ENCODE measurements at places on chromosomes 7 and 10.

DNA sequence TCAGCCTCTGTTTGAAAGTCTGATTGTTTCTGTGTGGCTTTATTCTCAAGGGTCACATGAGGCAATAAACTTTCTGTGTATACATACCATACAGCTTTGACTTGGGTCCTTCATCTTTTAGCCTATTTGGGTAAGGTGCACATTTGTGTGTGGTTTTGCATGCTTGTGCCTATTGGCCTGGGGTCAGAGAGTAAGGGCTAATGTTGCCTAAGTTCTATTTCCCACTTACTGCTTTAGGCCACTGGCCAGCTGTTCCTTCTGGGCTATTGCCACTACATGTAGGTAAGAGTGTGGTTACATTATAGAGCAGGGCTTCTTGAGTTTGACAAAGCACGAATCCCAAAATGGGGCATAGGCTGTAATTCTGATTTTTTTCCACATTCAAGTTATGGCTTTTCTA lies 21.8 kb downstream of the BBIP1 start:
- no peak for DNase-seq

DNA sequence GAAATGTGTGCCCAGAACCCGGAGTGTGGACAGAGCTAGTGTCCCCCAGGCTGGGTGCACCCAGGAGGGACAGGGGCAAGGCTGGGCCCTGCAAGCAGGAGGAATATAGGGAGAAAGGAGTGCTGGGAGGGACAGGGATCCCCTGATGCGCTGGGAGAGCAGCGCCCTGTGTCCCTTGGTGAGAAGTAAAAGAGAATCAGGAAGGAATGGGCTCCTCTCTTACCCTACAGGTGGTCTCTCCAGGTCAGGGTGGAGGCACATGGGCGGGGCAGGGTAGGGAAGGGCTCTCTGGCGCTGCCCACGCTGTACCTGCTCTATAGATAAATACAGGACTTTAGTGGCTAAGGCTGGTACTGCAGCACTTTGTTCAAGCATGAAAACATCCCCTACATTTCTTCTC lies 753.8 kb downstream of the GRID1 start:
- DNase-seq = no peak

DNA sequence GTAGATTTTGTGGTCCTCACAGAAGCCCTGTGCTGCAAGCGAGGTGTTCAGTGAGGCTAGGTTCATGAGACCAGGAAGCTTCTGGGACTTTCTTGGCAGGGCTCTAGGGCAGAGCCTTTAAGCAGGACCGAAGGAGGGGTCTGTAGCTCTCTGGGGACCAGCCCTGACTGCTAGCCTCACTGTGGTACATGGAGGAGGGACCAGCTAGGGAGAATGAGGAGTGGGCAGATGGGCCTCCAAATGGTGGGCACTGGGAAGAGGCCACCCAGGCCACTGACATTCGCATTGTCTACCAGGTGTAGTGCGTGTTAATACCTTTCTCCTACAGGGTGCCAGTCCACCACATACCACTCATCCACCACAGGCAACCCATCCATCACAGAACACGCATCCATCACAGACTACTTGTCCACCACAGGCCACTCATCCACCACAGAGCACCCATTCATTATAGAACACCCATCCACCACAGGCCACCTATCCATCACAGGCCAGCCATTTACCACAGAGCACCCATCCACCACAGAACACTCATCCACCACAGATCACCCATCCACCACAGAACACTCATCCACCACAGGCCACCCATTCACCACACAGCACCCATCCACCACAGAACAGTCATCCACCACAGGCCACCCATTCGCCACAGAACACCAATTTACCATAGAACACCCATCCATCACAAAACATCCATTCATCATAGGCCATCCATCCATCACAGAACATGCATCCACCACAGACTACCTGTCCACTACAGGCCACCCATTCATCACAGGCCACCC lies 31.6 kb upstream of the ZNF488 start:
- no peak for DNase-seq

GRCh38 chr10:24009736-24010135 lies 199.2 kb upstream of the KIAA1217 start:
- DNase-seq = no peak
